ENCODE measurements at places on chromosomes 6 and 20.

DNA sequence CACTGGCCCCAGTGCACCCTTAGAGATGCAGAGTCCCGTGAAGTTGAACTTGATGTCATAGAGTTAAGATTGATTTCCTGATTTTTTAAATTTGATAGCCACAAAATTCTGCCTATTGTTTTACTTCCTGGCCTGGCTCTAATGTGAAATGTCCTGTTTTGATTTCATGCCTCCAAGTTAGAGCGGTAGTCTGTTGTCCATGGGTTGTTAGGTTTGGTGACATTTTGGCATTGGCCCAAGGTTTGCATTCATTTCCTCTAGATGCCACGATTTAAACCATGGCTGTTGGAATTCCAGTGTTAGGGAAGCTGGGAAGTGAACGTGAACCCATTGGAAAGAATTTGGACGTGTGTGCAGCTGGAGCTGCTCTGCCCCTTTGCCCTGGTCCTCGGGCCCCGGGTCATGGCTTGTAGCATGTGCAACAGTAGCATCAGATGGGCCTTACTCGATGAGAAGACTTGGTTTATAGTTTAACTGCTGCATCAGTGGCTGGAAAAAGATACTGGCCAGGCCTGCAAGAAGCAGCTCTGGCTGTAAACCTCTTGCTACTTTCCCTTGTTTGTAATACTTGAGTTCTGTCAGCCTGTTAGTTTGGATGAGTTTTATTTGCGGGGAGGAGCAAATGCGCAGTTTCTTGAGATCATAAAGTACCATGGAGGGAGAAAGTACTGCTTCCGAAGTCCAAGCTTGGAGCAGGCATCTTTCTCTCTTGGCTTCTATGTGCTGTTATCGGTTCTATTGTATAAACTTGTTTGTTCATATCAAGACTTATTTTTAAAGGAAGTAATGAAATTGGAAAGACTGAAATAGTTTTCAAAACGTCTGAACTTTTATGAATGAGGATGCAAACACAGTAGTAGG lies 121.4 kb upstream of the CLDN20 start:
- DNase-seq: no peak

DNA sequence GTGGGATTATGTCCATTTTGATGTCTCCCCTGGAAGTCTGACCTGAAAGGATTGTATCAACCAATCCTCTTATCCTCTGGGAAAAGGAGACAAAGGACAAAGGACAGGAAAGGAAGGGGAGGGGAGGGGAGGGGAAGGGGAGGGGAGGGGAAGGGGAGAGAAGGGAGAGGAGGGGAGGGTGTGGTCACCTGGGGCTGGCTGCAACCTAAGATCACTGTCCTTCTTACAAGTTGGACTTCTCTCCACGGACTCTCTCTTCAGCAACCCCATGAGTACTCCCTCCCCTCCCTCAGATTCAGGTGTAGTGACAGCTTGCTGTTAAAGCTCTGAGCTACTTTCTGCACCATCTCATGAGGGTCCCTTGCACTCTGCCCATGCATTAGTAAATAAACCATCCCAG lies 58.9 kb upstream of the KLHL31 start:
- no peak for DNase-seq

DNA sequence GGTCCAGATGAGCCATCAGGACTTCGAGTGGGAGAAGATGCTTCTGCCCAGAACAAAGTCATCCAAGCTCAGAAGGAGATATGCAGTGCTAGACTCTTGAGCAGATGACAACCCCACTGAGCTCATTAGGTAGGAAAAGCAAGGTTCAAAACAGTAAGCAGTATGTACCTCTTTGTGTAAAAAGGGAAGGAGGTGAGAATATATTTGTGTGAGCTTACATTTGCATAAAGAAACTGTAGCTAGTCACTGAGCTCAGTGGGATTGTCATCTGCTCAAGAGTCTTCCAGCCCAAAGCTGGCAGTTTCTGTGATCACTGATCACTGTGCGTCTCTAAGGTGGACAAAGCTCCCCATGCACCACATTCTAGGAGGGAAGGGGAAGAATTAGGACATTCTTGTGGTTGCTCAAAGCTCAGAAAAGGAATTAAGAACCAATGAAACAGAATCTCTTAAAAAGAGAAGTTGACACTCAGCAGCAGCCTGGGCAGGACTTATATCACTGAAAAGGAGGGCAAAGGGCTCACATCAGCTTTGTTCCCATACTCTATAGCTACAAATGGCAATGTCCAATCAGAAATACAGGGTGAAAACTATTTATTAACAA lies 90.0 kb upstream of the MAFB start:
- no peak for DNase-seq

DNA sequence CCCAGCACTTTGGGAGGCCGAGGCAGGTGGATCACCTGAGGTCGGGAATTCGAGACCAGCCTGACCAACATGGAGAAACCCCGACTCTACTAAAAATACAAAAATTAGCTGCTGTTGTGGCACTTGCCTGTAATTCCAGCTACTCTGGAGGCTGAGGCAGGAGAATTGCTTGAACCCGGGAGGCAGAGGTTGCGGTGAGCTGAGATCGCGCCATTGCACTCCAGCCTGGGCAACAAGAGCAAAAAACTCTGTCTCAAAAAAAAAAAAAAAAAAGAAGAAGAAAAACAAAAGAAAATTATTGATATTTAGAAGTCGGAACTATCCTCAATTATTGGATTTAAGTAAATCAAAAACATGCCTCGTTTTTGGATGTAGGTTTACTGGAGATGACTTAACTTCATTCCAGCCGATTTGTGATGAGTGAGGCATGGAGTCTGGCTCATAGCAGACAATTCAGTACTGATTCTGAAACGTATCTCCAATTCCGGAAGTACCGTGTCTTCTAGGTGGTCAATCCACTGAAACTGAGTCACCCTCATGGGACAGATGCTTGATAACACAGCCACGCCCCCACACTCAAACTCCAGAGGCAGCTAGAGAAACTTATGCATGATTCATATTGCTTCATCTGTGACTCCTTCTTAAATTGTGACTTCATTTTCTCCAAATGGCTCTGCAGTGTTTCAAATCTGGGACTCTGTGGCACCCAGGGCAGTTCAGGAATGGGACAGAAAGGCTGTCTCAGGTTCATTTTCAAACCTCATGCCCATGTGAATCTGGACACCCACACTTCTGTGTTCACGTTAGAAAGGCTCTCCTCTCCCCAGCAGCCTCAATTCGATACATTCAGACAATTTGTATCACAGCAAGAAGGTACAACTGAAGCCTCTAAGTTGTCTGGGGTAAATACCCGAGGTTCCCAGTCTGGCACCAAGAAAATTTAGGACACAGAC lies 110.4 kb upstream of the ARMC2 start:
- DNase-seq: no peak

- DNase-seq: no peak
These were observed 139.4 kb upstream of the AKAP12 start for GRCh38 chr6:151100326-151100725.

Data from cerebellar cortex (tissue), 1 donor.